ENCODE measurements at places on chromosomes 4 and X.

DNA sequence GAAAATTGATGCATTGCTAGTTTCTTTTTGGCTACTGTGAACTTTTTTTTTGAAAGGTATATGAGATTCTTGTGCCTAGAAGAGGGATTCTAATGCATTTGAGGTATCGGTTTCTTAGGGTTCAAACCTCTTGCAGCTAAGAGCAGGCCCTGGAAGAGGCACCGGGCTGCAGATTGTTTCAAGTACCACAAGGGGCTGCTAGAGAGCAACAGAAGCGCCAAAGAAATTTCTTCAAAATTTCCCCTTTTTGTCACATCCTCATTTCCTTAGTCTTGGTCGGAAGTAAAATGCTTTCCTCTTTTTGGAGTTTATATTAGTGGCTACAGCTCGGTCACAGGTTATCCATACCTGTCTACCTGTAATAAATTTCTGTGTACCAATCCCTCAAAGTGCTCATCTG is 89.8 kb downstream of the PDGFRA start:
- no peak for DNase-seq

DNA sequence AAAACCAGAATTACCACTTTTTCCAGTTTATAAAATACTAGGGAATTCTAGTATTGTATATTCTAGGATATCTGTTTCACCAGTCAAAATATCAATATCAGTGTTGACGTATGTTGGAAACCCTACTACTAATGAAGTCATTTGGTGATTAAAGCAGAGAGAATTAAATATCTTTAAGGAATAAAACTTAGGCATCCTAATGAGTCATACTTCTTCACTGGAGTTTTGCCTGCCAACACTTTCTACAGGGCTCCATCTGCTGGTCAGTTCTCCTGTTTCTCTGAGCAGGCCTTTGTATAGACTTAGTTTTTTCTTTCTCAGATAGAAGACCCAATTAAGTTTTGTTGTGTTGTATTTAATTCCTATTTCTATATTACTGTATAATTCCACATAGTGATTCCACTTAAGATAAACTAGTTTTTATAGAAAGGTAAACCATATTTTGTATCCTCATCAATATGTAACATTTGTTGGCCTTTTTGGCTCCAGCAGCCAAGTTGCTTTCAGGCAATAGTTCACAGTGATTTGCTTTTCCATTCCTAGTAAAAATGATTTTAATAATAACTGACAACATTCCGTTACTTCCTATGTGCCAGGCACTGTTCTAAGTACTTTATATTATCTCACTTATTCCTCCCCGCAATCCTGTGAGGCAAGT is 3.5 kb downstream of the AP1AR start:
- DNase-seq, result peak; percentile 28

- DNase-seq, result no peak
These were observed 17.1 kb downstream of the STPG2 start for GRCh38 chr4:98126141-98126540.

- DNase-seq, result no peak
These were observed 35.8 kb downstream of the RHOH start for GRCh38 chr4:40232610-40233009.

DNA sequence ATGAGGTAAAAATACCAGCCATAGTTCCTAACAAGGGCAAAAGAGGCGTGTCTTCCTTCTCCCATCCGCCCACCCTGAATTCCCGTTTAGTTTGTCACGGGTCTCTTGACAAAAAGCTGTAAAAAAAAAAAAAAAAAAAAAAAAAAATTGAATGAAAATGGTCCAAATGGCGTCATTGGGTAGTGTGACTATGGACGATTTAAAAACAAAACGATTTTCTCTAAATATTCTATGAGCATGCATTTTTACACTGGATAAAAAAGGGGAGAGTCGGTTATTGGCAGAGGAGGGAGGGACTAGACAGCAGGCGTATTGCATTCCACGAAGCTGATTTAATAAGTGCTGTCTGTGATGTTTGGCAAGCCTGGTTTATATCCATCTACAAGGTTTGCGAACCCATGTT is at the start of gene FAM133A:
FAM133A (plus strand) TSS at position 338 of the 403 bp plus-strand sequence. CDS start 35,214 bp downstream, outside the sequence.
- DNase-seq, result no peak

GRCh38 chrX:24149351-24150050 is at the start of gene ZFX:
Gene ZFX (plus strand): TSS chrX:24149729. CDS start chrX:24172743, 23,014 bp downstream.
- peak; percentile 35 for DNase-seq
